CD4-positive, alpha-beta T cell treated with Interleukin-12 subunit alpha and Interleukin-12 subunit beta, for 1 hour (primary cell): ENCODE measurements at places on chromosomes 3 and 15.

DNA sequence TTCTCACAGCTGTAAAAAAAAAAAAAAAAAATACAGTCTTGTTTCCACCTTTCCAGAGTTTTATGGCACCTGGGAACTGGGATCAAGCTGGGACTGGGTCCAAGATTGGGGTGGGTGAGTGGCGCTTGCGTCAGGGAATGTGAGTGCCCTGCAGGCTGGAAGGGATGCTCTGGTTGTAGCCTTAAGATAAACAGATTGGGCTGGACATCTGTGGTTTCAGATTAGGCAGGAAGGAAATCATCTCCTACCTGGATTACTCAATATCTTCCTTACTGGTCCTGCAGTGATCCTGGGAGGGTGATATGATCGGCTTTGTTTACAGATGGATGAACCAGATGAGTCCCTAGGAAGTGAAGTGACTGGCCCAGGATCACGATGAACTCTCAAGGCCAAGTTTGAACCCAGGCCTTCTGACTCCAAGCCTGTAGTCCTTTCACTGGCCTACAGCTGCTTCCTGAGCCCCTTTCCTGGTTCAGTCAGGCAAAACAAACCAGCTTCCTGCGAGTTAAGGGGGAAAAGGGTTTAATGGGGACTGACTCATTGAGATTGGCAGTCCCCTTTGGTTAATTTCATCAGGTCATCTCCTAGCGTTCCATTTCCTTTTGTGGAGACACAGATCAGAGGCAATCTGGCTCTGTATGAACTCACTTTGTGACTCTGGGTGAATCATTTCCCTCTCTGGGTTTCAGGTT lies 179.8 kb downstream of the THSD4 start:
- no peak for DNase-seq

DNA sequence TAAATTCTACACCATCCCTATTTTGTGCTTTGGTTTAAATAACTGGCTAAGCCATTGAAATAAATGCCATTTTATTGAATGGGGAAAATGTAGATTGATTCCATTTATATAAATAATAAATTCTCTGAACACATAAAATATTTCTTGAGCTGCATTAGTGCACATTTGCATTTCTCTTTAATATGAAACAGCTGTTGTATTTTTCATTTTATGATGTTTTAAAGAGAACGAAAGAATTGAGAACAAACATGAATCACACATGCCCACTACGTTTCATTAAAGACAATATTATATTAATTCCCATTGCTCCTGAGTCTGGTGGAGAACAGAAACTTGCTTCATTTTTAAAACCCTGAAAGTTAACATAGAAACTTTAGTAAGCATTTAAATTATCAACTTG lies 235.7 kb upstream of the CFAP20DC start:
- DNase-seq: no peak

DNA sequence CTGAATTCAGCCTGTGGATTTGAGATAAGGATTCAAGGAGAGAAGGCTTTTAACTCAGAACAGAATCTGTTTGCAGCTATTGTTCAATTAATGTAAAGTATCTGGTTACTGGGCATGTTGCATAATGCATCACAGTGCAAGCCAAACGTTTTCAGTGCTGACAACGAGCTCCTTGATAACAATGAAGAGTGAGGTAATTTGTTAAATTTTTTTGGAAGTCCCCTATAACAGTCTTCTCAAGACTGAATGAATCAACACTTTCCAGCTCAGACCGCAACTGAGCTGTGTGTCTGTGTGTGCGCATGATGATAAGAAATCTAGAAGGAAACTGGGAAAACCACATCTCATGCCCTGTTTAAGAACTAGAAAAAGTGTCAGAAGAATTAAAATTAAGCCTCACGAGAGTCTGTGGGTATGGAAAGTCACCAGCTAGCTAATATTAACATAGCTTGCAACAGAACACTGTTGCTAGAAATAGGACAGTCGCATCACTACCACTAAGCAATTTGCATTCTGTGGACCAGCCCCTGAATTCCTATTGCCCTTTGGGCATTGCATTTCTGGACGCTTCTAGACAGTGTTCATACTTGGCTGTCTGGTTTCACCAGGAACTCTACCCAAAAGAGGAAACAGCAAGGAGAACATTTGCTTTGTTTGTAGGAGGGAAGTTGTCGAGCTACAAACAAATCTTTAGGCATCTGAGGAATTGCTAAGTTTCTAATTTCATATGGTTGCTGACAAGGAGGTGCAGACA lies 43.7 kb upstream of the ATP2C1 start:
- DNase-seq: peak; percentile 31

DNA sequence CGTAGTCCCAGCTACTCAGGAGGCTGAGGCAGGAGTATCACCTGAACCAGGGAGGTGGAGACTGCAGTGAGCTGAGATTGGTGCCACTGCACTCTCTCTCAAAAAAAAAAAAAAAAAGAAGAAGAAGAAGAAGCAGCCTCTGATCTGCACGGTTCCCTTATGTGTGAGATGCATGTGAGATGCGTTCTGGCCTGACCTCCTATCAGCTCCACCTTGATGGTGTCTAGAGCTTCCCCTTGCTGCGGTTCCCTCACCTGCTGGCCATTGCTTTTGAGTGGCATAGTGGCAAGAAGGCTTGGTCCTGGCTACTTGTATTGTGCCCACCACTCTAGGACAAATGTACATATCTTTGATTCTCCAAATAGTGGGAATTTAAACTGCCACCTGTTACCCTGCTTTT lies 49.4 kb upstream of the CFAP161 start:
- DNase-seq: no peak

DNA sequence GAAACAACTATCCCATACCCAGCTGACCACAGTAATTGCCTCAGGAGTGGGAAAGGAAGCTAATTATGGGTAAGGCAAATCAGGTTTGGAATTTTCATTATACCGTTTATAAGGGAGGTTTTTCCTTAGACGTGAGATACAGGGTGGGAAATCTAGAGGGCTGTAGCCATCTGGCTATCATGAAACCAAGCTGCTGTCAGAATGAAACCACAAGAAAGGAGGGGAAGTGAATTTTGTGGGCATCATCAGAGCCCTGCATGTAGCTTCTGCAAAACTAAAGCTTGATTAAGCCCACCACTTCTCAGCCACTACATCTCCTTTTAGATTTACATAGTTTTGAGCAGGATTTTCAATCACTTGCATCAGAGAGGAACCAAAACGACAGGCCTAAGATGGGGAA lies 893.5 kb downstream of the TUSC7 start:
- no peak for DNase-seq

DNA sequence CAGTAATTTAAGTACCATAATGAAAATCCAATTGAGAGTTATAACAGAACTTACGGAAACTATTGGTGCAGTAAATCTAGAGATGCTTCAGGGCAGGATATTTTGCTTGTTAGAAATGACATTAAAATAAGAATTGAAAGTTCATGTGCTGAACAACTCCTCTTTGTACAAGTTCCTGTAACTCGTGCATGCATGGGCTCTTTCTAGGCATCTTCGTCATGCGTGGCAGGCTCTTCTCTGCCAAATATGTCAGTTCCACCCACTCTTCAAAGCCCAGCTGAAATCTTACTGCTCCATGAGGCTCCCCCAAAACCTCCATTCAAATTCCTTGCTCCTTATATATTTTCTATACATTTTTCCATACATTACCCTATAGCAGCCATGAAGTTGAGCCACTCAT lies 48.7 kb downstream of the FBN1 start:
- DNase-seq: no peak

GRCh38 chr3:87053553-87053952 lies 62.6 kb upstream of the VGLL3 start:
- no peak for DNase-seq

DNA sequence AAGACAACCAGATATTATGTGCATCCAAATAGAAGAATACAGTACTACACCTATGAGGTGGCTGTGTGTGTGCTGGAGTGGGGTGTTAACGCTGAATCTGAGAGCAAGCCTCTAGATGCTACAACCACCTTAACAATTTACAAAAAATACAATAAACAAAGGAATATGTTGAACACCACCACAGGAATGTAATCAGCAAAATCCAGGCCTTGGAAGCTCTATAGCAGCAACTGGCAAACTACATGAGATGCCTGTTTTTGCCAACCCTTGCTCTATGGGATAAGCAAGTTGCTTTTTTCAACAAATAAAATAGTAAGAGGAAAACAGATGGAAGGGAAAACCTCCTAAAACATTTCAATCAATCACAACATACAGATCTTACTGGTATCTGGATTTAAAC lies 23.9 kb downstream of the SLTM start:
- no peak for DNase-seq
